ENCODE measurements at places on chromosomes 13 and 19.

GRCh38 chr13:65057986-65058385 is 2172.2 kb downstream of the PCDH9 start:
- no peak for DNase-seq

DNA sequence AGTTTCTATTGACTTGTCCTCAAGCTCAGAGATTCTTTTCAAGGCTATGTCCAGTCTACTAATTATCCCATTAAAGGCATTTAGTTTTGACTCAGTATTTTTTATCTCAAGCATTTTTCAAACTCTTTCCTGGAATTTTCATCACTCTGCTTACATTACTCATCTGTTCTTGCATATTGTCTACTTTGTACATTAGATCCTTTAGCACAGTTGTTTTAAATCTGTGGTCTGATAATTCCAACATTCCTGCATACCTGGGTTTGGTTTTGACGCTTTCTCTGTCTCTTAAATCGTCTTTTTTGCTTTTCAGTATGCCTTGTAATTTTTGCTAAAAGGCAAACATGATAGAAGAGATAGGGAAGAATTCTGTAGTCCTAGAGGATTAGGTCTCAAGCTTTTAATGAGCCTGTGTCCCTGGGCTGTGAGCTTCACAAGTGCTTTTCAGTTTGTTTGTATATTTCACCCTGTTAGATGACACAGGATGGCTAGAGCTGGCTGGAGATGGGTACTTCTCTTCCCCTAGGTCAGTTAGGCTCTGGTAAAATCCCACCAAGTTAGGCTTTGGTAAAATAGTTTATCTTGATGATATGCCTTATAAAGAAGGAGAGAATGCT is 46.1 kb upstream of the GPC6 start:
- no peak for DNase-seq

GRCh38 chr19:17213334-17213733 is 1.8 kb upstream of the USE1 start:
- DNase-seq: no peak

- DNase-seq: no peak
These were observed 44.4 kb upstream of the ZNF91 start for GRCh38 chr19:23439623-23440022.

- no peak for DNase-seq
These were observed 2.1 kb upstream of the TDRD12 start for GRCh38 chr19:32717496-32717895.

- no peak for DNase-seq
These were observed 170.7 kb downstream of the DCT start for GRCh38 chr13:94308832-94309231.

DNA sequence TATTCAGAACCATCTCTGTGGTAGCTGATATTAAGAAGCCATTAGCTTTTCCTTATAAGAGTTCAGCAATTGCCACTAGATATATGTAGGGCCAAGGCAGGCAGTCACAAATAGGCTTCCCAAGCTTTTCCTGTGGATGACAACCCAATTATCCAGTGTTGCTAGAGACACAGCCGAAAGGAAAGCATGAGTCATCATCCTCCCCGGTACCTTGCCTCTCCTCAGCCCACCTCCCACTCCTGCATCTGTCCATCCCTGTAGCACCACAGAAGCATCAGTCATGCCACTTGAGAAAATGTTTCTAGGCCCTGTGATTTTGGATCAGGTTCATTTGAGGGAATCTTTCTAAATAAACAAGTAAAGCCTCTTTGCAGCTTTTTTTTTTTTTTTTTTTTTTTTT is 204.3 kb downstream of the DNAJC15 start:
- no peak for DNase-seq

- DNase-seq: no peak
These were observed 60.6 kb upstream of the KLF12 start for GRCh38 chr13:74194846-74195245.

DNA sequence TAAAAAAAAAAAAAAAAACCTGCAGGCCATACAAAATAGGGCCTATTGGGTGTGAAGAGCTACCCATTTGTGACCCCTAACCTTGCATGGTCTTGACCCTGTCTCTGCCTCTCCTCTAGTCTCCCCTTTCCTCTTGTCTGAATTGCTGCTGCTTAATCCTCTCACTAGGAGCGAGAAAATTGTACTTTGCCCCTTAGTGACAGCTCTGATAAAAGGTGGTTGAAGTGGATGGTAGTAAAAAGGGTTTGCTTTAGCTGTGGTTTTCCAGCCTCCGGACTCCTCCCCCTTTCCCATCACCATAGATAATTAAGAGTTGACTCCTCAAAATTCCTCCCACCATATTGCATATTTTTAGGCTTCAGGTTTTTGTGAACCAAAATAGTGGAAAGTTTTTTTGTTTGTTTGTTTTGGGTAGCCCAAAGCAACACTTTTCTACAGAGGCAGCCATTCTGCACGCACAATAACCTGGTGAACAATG is 23.5 kb downstream of the ACTN4 start:
- no peak for DNase-seq

DNA sequence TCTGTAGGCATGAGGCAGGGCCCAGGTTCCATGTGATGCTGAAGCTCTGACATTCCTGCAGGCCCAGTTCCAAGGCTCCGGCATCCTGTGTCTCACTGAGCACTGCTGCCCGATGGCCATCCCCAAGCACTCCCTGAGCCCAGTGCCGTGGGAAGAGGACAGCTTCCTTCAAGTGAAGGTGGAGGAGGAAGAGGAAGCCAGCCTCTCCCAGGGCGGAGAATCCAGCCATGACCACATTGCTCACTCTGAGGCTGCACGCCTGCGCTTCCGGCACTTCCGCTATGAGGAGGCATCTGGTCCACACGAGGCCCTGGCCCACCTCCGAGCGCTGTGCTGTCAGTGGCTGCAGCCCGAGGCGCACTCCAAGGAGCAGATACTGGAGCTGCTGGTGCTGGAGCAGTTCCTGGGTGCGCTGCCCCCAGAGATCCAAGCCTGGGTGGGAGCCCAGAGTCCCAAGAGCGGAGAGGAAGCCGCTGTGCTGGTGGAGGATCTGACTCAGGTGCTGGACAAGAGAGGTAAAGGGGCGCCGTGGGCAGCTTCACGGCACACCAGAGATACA is 8.0 kb downstream of the ZSCAN22 start:
- DNase-seq: no peak

All from activated naive CD8-positive, alpha-beta T cell treated with anti-CD3 and anti-CD28 coated beads for 36 hours (primary cell).